ENCODE measurements at places on chromosomes 11 and 22. TPM values are rescaled to one million over a fixed set of nuclear protein-coding genes. Genes with fewer than 3 reads are reported as not detected.

Gene MAJIN
- not detected for total RNA-seq

Gene KRTAP5-4
- total RNA-seq, result not detected

Gene SUSD2
- total RNA-seq, result 0.09 TPM

Gene SWAP70
- total RNA-seq, result 76.9 TPM

Gene CHCHD10
- total RNA-seq, result 4.3 TPM

Gene UBQLN3
- total RNA-seq, result not detected

Gene SCGB1D2
- total RNA-seq, result not detected

Gene OR4A16
- not detected for total RNA-seq

Gene PAX6
- total RNA-seq, result not detected

Gene ALKBH3
- 28.3 TPM for total RNA-seq

Gene OR8B8
- total RNA-seq, result not detected

Gene TNNI2
- not detected for total RNA-seq

Gene NRXN2
- 0.09 TPM for total RNA-seq

Gene GLYATL1
- total RNA-seq, result not detected

Gene KRTAP5-1
- not detected for total RNA-seq

Gene CD3D
- not detected for total RNA-seq

Gene CAPRIN1
- 193 TPM for total RNA-seq

Gene PDGFD
- 6.0 TPM for total RNA-seq

Gene EHF
- total RNA-seq, result not detected

Gene MICAL2
- total RNA-seq, result 443 TPM

Gene PIM3
- total RNA-seq, result 133 TPM

Gene GLYAT
- total RNA-seq, result not detected

Gene DDIAS
- total RNA-seq, result 5.0 TPM

Gene SEC14L6
- total RNA-seq, result under 0.01 TPM

Gene OSBP
- total RNA-seq, result 24.1 TPM

Gene MIAT
- 0.27 TPM for total RNA-seq

Gene GRK3
- total RNA-seq, result 0.81 TPM

Gene CRYBB2
- 0.18 TPM for total RNA-seq

Gene TSPAN32
- not detected for total RNA-seq

Gene APOL5
- total RNA-seq, result not detected

Gene ISX
- not detected for total RNA-seq

Gene SMIM38
- total RNA-seq, result 0.09 TPM

Gene TCN1
- total RNA-seq, result not detected

Gene MISFA
- 0.54 TPM for total RNA-seq

Gene OR6A2
- 0.27 TPM for total RNA-seq

Gene P2RY6
- total RNA-seq, result 0.09 TPM

Gene ADAMTS8
- total RNA-seq, result not detected

Gene UPB1
- 0.09 TPM for total RNA-seq

Gene BCO2
- total RNA-seq, result 0.72 TPM

Gene OR52H1
- 0.19 TPM for total RNA-seq

Gene GPR83
- 0.09 TPM for total RNA-seq

Gene PKDREJ
- total RNA-seq, result not detected

Gene MYOD1
- not detected for total RNA-seq

Gene KCNC1
- not detected for total RNA-seq

Gene GPHA2
- not detected for total RNA-seq

Gene GLYATL2
- total RNA-seq, result not detected

Gene KRTAP5-2
- not detected for total RNA-seq

Gene C11orf68
- 19.3 TPM for total RNA-seq

Gene MPZL3
- total RNA-seq, result 8.2 TPM

Gene HBG1
- total RNA-seq, result not detected

Gene IL17REL
- total RNA-seq, result not detected

Gene YAP1
- total RNA-seq, result 33.2 TPM

Gene YPEL4
- 0.28 TPM for total RNA-seq

Gene OR4B1
- total RNA-seq, result not detected

Gene LMNTD2
- total RNA-seq, result 0.36 TPM

Gene C11orf42
- total RNA-seq, result not detected
